ENCODE measurements at places on chromosomes 1 and 21. TPM values are rescaled to one million over a fixed set of nuclear protein-coding genes. Genes with fewer than 3 reads are reported as not detected.

SLC5A3 gene
- total RNA-seq, result 3.7 TPM

ANGPTL3 gene
- total RNA-seq, result not detected

FAM78B gene
- total RNA-seq, result 0.31 TPM

KRTAP19-1 gene
- not detected for total RNA-seq

NCF2 gene
- total RNA-seq, result 2.9 TPM

PALMD gene
- total RNA-seq, result 0.43 TPM

Measured in A549 treated with RU486 at 1 μM for 4 hours (cell line).